Uterus (tissue), 4 donors: ENCODE measurements at places on chromosomes 3 and 15. TPM values are rescaled to one million over a fixed set of nuclear protein-coding genes. Genes with fewer than 3 reads are reported as not detected.

Gene TNNC1
- total RNA-seq = 3.4 TPM

Gene ARNT2
- 3.5 TPM for total RNA-seq

Gene ADGRG7
- 0.21 TPM for total RNA-seq

Gene ABCC5
- total RNA-seq = 16.1 TPM
